Fibroblast of villous mesenchyme (primary cell): ENCODE measurements at places on chromosomes 6 and 20.

- no peak for DNase-seq
Measured at GRCh38 chr20:20491784-20492264, 123.9 kb downstream of the INSM1 start.

DNA sequence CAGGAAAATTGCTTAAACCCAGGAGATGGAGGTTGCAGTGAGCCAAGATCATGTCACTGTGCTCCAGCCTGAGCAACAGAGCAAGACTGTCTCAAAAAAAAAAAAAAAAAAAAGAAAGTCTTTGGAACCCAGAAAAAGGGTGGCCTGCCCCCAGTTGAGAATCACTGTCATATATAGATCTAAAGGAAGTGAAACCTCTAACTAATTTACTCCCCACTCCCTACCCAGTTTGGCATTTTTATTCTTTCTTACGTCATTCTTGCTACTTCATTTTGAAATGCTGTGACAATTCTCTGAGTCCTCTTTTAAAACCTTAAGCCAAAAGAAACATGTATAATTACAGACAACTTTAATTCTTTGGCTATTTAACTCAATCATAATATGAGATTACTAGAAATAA, 254.8 kb downstream of the CDC5L start:
- DNase-seq, result no peak

DNA sequence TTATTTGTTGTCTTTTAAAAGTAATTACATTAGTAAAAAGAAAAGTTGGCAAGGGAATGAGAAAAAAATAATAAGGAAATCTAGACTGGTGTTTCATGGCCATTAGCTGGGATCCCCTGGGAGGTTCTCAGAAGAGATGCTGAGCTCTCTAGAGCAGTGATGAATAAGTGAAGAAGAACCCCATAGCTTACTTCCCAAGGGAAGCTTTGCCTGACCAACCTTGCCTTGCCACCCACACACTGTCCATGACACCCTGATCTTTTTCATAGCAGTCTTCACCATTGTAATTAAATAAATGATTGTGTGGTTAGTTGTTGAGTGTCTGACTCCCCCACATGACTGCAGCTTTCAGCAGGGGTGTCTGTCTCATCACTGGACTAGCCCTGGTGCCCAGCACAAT, 5.9 kb downstream of the C6orf163 start:
- no peak for DNase-seq

DNA sequence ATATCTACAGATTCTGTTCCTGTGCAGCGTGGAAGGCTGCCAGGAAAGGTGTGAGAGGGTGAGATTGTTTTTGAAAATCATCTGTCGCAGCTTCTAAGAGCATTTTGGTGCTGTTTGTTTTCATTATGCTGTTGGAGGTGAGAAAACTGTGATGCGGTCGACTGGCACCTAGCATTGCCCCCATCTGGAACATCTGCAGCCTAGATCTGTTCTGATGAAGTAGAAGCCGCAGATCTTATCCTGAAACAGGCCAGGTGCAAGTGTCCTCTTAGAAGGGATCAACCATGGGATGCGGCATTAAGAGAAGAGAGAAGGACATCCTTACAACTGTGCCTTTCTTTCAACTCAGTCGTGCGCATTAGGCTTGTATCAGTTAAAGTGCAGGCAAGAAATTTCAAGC, 167.3 kb downstream of the CDH26 start:
- no peak for DNase-seq

DNA sequence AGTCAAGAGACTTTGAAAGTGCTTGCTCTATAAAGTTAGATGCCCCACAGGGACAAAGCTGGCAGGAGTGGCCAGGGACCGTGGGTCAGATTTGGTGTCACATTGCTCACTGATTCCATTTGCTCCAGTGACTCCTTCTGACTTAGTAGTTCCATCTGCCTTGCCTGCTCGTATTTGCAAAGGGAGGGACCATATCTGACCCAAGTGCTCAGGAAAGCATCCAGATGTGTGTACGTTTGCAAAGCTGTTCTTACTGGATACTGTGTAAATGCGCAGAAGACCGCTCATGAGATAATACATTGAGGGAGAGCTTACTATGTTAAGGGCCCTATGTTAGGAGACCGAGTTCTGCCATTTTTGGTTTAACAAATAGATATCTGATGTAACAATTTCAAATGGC, 21.2 kb upstream of the CCN6 start:
- no peak for DNase-seq

DNA sequence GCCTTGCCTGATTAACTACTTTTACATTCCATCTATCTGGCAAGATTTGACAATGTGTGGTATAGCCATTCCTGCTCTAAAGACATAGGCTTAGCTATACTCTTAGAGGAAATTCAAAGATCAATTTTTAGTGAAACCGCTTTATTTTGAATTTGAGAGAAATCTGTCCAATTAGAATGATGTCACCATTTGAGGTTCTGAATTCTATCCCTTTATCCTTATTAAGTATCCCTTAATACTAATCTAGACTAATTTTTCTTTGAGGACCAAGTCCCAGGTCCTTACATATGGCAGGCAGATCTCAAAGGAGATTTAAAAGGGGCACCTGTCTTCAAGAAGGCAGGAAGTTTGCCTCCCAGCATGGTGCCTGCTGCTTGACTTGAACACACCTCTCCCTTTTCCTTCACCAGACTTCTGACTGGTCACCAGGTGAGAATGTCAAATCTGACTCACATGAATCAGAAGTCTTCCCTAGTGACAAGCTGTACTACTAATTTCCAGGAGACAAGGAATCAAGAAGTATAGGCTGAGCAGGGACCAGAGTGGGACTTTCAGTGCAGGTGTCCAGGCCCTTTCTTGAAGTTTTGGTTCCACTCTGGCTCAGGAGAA, 15.0 kb upstream of the MRAP2 start:
- DNase-seq, result no peak

DNA sequence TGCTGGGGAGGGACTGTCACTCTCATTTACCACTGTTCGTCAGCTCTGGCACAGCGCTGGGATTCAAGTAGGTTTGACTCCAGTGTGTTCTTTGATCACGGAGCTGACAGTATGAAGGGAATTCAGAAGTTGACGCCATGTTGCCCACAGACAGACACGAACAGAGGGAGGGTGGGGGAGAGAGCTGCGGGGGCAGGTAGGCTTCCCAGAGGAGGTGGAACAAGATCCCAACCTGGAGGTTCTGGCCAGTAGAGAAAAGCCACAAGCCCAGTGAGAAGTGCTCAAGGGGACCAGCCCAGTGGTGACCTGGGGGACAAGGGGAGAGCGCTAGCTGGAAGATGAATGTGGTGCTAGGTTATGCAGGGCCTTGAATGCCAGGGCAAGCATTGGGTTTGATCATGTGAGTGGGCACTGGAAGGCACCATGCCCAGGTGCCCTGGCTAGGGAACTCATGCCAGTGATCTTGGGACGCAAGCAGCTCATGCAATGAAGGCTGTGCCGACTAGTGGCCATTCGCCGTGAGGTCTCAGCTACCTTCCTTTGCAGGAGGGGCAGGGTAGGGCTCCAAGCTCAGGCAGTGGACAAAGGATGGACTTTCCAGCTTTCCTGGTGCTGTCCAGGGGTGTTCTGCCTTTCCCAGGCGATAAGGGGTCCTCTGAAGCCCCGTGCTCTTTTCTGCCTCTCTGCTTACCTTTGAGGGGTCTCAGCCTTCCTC, 50.4 kb upstream of the APCDD1L start:
- no peak for DNase-seq

GRCh38 chr20:31608251-31608945, 3.3 kb downstream of the ID1 start:
- DNase-seq, result peak; percentile 86

- no peak for DNase-seq
Measured at GRCh38 chr20:39004508-39004907, 42.4 kb downstream of the DHX35 start.

GRCh38 chr20:62122654-62123449, 577 bp downstream of the LSM14B start:
- DNase-seq, result peak; percentile 39

- DNase-seq, result no peak
Measured at GRCh38 chr6:156416391-156416790, 360.8 kb upstream of the ARID1B start.

GRCh38 chr6:21091411-21091810, 502.1 kb upstream of the SOX4 start:
- DNase-seq, result no peak

DNA sequence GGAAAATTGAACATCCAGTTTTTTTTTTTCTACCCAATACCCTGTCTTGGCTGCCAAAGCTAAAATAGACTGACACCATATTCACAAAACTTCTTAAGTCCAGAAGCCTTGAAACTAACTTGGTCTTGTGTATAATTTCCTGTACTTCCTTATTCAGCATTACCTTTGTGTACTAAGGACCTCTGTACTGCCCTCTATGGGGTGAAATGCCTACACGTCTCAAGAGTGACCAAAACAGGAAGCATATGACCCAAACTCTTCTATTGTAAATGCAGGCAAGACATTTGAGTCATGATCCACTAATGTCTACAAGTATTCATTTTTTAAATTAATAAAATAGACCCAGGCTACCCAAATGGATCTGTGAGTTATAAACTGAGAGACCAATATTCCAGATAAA, 50.4 kb downstream of the HMGCLL1 start:
- DNase-seq, result peak; percentile 42

DNA sequence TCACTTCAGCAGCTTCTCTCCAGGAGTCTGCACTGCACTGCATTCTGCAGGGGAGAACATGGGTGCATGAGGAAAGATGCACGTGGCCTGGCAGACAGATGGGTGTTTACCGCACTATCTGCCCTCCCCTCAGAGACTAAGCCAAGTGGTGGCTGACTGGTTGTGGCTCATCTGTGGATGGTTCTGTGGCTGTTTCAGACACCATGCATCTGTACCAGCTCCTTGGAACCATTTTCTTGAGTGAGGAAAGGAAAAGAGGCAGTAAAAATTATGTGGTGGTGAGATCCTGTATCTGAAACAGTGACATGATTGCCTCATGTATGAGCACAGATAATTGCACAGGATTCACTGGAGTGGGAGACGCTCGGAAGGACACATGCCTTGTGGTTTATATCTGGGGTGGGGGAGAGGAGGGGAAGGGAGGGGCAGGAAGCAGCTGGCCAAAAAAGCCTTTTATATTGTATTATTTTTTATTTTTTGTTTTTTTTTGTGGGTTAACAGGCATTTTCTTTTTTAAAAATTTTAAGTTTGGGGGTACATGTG, 161.7 kb downstream of the ERMARD start:
- no peak for DNase-seq

DNA sequence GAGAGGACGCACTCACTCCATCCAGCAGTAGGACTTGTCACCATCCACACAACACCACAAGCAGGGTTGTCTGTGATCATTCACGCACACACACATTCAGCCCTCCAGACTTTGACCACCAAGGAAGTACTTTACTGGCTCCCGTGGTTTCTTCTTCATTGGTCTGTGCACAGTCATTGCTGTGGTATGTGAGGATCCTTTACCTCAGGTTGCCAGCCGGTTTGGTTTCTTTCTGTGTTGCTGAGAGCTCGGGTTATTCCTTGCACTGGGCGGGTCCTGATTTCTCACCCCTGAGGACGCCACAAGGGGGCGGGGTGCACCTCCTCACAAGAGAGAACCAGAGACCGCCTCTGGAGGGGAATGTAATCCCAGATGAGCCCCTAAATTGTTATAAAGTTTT, 11.2 kb downstream of the SLC35A1 start:
- peak; percentile 80 for DNase-seq

GRCh38 chr6:75488033-75488432, 5.6 kb downstream of the FILIP1 start:
- peak; percentile 66 for DNase-seq
